ENCODE measurements at places on chromosomes 1 and 21. TPM values are rescaled to one million over a fixed set of nuclear protein-coding genes. Genes with fewer than 3 reads are reported as not detected.

The MTARC1 gene
- 8.2 TPM for total RNA-seq

The SPRR1A gene
- total RNA-seq = not detected

The ST6GALNAC5 gene
- total RNA-seq = not detected

The LRRC39 gene
- total RNA-seq = 0.20 TPM
